Stimulated activated CD4-positive, alpha-beta T cell treated with anti-CD3 and anti-CD28 coated beads, Interleukin-1b, Interleukin-23, amount 100 ng/mL, for 1 hour (primary cell): ENCODE measurements at places on chromosomes 1 and 21.

GRCh38 chr1:208207388-208208131, 36.6 kb downstream of the PLXNA2 start:
- DNase-seq = no peak

DNA sequence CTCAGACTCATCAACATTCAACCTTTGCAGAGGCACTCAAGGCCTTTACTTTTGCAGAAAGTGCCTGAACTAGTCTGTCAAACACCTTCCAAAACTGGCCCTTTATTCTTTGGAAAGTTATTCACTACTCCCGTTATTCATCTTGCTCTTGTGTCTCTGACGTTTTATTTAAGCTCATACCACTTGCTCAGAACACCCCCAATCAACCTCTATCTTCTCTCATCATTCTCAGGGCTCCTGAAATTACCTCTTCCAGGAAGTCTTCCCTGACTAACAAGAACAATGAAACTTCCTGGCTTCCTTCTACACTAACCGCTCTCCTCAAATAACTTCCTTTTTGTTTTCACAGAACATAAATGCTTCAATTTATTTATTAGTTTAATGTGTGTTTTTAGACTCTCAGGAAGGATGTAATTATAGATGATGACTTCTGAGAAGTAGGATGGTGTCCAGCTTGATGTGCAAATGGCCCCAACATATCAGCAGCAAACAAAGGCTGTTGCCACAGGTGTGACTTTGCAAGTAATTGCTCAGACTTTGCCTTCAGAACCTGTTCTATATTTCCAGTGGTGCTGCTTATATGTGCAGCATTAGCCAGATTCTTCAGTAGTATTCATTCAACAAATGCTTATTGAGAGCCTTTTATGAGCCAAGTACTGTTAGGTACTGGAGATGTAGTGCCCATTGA, 22.8 kb upstream of the BATF3 start:
- DNase-seq = no peak

GRCh38 chr1:179025975-179026812, 500 bp downstream of the FAM20B start:
- peak; percentile 50 for DNase-seq

GRCh38 chr1:34696981-34697380, 57.9 kb upstream of the GJB5 start:
- DNase-seq = no peak

GRCh38 chr1:111570781-111571181, 48.8 kb upstream of the RAP1A start:
- DNase-seq = no peak

- no peak for DNase-seq
These were observed 1.3 kb downstream of the RIT1 start for GRCh38 chr1:155909894-155910293.

DNA sequence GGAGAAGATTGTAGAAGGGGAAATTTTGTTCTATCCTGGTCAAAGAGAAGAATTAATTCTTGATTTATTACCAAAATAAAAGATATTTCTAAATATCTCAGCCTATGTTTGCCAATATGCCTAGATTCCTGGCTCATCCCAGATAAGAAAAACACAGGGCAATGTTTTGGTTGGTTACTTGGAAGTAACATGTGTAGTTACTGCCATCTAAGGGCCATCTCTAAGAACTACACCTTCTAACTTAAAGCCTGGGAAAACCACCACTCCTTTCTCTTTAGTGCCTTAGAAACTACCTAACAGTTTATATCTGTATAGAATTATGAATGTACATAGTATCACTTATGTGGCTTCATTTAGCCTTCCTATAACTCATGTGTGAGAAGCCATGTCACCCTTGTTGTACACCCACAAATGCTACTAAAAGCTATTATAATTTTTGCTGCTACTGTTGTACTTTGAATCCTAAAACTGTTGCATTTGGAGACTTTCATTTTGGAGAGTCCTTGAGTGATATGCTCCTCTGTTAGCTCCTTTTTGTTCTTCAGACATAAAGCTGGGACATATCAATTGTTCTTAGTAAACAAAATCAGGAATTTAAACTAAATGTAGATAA, 4.5 kb downstream of the AIM2 start:
- DNase-seq = no peak

- no peak for DNase-seq
These were observed 1.7 kb downstream of the TOR1AIP1 start for GRCh38 chr1:179883745-179884138.

DNA sequence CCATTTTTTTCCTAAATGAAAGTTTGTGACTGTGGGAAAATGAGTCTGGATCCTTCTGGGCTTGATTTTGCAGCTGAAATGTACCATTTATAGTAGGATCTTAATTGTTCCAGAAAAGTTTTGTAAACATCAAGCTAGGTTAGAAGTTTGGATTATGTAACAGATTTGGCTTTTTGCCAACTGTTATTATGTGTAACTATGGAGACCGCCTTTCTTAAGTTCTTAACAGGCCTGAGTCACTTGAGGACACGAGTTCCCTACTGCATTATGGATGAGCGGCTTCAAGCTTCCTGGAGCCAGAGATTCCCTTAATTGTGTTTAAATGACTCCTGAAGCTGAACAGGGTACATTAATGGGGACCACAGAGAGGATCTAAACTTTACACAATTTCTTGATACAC, 22.2 kb downstream of the SLC25A33 start:
- no peak for DNase-seq

DNA sequence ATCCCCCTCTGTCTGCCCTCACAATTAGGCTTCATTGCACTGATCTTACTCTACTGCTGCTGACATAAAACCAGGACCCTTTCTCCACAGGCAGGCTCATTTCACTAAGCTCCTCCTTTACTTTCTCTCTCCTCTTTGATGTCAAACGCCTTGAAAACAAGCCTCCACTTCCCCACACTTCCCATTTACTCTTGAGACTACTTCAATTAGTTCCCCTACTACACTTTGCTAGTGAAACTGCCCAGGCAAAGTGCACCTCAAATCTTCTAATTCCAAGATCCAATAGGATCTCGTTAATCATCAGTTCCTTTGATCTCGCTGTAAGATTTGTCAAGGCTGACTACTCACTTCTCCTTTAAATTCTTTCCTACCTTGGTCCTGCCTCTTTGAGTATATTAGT, 5.9 kb upstream of the CDC20 start:
- no peak for DNase-seq

GRCh38 chr21:26717146-26717739, 128.0 kb downstream of the ADAMTS1 start:
- DNase-seq = no peak

DNA sequence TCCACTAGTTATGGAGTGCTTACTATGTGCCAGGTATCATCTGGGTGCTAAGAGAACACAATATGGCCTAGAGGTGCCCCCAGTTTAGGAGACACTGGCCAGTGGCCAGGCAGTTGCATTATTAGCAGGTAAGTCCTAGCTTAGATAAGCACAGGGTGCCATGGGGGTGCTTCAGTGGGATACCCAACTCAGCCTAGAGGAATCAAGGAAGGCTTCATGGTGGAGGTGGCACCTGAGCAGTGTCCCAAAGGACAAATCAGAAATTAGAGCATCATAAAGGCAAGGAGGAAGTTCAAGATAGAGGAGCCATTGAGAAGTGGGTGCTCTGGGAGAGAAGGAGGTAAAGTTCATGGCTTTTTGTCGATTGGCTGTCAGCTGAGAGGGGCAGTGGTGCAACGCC, 31.9 kb upstream of the PKP1 start:
- DNase-seq = no peak

- DNase-seq = no peak
These were observed 24.8 kb downstream of the MARK1 start for GRCh38 chr1:220552672-220553260.

DNA sequence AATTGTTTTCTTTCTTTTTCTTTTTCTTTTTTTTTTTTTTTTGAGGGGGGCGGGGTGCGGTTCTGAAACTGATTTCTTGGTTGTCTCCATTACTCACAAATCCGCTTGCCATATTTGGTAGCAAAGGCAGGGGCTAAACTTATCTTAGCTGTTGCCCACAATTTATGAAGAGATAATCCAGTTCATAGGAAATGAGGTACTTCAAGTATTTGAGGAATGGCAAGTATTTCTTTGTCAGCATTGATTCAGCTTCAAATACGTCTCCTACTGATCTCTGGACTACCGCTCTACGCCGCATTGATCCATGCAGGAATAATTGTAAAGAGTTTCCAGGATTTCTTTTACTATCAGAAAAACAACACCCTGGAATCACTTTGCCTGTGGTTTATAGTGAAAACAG, 289.2 kb upstream of the DPYD start:
- DNase-seq = no peak

GRCh38 chr1:116722016-116722838, 32.0 kb upstream of the CD2 start:
- no peak for DNase-seq

GRCh38 chr21:46005081-46005480, 23.5 kb downstream of the COL6A1 start:
- DNase-seq = no peak

GRCh38 chr1:8142955-8143629, 117.0 kb upstream of the ERRFI1 start:
- no peak for DNase-seq

DNA sequence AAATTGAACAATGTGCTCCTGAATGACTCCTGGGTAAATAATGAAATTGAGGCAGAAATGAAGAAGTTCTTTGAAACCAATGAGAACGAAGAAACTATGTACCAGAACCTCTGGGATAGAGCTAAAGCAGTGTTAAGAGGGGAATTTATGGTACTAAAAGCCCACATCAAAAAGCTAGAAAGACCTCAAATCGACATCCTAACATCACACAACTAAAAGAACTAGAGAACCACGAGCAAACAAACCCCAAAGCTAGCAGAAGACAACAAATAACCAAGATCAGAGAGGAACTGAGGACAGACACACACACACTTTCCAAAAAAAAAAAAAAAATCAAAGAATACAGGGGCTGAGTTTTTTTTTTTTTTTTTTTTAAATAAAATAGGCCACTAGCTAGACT, 564.2 kb downstream of the SMYD3 start:
- no peak for DNase-seq

DNA sequence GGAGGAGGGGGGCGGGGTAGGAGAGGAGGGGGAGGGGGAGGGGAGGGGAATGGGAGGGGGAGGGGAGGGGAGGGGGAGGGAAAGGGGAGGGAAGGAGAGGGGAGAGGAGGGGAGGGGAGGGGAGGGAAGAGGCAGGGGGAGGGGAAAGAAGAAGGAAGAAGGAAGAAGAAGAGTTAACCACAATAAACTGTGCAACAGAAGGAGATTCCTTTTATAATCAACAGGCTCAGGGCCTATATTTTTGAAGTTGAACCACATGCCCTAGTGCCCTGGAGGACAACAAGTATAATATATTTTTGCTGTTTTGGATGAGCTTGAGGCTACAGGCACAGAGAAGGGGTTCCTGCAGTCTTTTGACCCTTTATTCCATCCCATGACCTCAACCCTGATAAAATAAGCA, 228.2 kb upstream of the IRF2BP2 start:
- DNase-seq = no peak

DNA sequence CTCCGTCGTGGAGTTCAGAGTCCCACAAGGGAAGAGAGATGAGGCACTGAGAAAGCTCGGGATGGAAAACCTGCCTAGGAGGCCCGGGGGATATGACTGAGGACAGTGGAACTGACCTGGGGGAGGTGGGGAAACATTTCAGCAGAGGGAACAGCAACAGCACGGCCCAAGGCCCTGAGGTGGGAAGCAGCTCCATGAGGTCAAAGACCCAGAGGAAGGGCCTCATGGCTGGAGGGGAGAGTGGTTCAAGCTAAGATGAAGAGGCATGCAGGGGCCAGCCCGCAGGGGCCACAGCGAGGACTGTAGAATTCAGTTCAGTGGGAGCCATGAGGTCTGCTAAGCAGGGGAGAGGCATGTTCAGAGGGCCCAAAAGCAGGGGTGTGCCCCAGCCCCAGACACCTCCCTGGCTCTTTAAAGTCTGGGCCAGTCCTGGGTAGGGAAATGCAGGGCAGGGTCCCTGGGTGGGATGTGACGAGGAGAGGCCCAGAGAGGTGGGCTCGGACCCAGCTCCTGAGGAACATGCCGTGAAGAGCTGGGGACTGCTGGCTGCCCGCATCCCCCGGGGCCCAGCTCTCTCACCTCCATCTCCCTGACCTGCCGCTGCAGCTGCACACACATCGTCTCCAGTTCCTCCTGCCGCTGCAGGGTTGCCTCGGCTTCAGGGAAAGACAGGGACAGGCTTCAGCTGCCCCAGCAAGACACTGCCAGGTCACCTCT, 9.9 kb downstream of the UBXN11 start:
- DNase-seq = no peak

GRCh38 chr1:59928996-59929395, 2.4 kb upstream of the CYP2J2 start:
- DNase-seq = no peak

DNA sequence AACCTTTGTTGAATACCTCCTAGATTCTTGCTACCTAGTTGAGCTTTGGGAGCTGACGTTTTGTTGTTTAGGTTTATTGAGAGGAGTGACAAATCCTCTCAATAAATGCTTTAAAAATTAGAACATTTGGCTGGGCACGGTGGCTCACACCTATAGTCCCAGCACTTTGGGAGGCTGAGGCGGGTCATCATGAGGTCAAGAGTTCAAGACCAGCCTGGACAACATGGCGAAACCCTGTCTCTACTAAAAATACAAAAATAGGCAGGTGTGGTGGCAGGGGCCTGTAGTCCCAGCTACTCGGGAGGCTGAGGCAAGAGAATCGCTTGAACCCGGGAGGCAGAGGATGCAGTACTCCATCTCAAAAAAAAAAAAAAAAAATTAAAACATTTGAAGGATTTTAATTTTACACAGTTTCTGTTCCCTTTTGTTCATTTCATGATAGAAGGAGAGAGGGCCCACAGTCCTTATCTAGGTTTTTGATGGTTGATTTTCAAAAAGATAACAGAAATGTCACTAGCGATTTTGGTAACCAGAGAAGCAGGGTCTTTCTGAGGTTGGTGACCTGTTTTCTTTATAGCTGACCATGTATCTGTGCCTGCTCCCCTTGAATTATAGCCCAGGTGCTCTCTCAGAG, 44.2 kb upstream of the PIGV start:
- DNase-seq = no peak

- DNase-seq = no peak
These were observed 65.2 kb upstream of the TNR start for GRCh38 chr1:175808573-175808972.

- no peak for DNase-seq
These were observed 8.0 kb upstream of the OXCT2 start for GRCh38 chr1:39779137-39779536.

DNA sequence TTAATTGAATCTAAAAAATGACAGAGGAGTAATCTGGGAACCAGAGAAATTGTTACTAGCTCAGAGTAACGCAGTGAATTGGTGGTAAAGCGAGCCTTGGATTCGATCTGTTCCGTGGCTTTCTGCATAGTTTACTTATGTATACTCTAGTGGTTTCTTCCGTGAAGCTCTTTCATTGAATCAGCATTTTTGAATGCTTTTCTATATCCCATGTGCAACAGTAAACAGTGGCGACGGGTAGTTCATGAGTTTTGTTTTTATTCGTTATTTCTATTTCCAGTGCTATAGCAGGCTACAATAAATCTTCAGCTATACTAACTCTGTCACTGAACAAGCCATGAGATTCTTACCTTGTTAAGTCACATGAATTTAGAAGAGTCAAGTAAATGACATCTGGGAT, 14.5 kb upstream of the MAP3K7CL start:
- DNase-seq = no peak
